ENCODE measurements at places on chromosomes 2 and 18.
A peak's percentile ranks its signal among the peaks of the same experiment; 100 is the strongest.

GRCh38 chr18:6661692-6662415, 67.7 kb upstream of the ARHGAP28 start:
- DNase-seq: no peak

DNA sequence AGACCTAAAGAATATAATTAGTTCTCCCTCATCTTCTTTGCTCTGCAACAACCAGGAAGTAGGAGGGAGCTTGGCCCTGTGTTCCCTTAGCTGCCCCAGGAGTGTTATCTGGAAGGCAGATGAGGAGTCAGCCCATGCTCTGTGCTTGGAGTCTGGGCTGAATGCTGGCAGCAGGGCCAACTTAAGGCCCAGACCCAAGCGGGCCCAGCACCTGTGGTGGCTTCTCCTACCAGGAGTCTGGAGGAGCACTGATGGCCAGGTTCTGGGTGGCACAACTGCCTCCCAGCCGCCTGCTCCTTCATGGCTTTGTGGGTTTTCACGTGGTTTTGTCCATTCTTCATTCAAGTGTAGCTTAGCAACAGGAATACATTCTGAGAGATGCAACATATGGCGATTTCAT, 1910.7 kb upstream of the LRRTM1 start:
- no peak for DNase-seq

GRCh38 chr18:68769461-68769860, 28.4 kb upstream of the CCDC102B start:
- no peak for DNase-seq

DNA sequence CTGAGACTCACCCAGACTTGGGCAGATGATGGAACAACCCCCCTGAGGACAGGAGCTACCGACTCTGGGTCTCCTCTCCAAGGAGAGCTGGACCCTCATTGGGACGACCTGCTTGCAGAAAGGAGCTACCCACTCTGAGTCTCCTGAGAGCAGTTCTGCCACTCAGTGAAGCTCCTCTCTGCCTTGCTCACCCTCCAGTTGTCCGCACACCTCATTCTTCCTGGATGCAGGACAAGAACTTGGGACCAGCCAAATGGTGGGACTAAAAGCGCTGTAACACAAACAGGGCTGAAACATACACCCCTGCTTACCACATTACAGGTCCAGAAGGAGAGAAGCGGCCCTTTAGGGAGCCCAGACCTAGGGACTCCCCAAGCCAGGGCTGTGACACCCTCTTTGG, 124.9 kb upstream of the CCDC150 start:
- DNase-seq: no peak

- no peak for DNase-seq
Observed at GRCh38 chr18:34838669-34839068, 128.6 kb downstream of the DTNA start.

DNA sequence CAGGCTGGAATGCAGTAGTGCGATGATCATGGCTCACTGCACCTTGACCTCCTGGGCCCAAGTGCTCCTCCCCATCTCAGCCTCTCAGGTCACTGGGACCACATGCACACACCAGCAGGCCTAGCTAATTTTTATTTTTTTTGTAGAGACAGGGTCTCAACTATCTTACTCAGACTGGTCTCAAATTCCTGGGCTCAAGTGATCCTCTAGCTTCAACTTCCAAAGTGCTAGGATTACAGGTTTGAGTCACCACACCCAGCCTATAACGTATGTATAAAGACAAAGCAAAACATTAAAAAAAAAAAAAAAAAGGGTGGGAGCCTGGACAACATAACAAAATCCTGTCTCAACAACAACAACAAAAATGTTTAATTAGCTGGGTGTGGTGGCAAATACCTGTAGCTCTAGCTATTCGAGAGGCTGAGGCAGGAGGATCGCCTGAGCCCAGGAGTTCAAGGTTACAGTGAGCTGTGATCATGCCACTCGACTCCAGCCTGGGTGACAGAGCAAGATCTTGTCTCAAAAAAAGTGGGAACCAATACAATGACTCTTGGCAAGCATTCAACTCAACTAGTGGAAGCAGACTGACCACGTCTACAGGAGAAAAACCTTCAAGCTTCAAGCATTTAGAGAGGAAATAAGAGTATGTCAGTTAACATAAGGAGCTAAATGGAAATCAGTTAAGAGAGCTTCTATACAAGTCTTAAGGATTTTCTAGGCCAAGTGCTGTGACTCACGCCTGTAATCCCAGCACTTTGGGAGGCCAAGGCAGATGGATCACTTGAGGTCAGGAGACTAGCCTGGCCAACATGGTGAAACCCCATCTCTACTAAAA, 2.6 kb downstream of the GTF3C2 start:
- DNase-seq: no peak

GRCh38 chr18:56003009-56003719, 415.2 kb upstream of the TCF4 start:
- no peak for DNase-seq

DNA sequence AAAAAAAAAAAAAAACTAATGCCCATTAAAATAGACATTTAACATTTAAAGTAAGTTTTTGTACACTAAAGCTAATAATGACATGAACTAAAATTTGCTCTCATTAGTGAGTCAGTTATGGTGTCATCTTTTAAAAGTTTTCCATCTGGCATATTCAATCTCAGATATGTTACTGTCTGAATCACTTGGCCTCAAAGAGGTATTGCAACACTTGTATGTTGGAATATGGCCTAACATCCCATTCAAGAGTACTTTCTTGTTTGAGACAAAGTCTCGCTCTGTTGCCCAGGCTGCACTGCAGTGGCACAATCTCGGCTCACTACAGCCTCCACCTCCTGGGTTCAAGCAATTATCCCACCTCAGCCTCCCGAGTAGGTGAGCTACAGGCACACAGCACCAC, 169.7 kb downstream of the TMEM163 start:
- DNase-seq: no peak

- DNase-seq: no peak
Observed at GRCh38 chr18:59696311-59697235, 650 bp downstream of the CCBE1 start.

GRCh38 chr2:162716122-162716521, 122.4 kb downstream of the KCNH7 start:
- no peak for DNase-seq

GRCh38 chr18:57009844-57010243, 137.0 kb upstream of the BOD1L2 start:
- no peak for DNase-seq

GRCh38 chr18:13382954-13383827, 164.6 kb downstream of the LDLRAD4 start:
- no peak for DNase-seq

GRCh38 chr2:186603286-186603685, 13.4 kb downstream of the ITGAV start:
- no peak for DNase-seq

GRCh38 chr2:225122007-225122406, 79.7 kb upstream of the DOCK10 start:
- no peak for DNase-seq

- no peak for DNase-seq
Observed at GRCh38 chr2:147614979-147615470, 229.8 kb upstream of the ACVR2A start.

- no peak for DNase-seq
Observed at GRCh38 chr2:108129636-108130035, 110.1 kb upstream of the SULT1C3 start.

DNA sequence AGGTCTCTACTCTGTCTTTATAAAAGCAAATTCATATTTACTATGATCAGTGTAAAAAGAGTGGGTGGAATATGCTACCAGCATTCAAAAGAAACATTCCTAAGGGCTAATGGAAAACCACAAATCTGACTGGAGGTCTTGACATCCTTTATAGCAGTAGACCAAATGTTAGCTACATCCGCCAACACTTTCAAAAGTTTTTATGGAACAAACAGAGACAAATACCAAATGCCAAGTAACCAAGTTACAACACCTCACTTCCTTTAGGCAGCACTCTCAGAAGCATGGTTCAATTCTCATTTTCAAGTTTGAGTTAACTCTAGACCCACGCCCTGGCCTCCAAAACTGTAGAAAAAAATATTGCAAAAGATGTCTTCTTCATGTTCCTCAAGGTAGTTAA, 78.3 kb upstream of the SETBP1 start:
- DNase-seq: no peak

DNA sequence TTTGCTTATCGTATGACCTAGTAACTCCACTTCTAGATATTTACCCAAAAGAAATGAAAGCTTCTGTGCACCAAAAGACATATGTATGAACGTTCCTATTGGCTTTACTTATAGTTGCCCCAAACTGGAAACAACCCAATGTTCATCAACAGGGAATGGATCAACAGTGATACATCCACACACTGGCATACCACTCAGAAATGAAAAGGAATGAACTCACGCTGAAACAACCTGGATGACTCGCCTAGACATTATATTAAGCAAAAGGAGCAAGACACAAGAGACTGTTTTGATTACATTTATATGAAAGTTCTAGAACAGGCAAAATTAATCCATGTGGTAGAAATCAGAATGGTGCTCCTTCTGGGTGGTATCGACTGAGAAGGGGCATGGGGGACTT, 18.9 kb downstream of the ADRA2B start:
- DNase-seq: no peak

GRCh38 chr2:174340400-174341292, 5.9 kb downstream of the SP9 start:
- DNase-seq: no peak

DNA sequence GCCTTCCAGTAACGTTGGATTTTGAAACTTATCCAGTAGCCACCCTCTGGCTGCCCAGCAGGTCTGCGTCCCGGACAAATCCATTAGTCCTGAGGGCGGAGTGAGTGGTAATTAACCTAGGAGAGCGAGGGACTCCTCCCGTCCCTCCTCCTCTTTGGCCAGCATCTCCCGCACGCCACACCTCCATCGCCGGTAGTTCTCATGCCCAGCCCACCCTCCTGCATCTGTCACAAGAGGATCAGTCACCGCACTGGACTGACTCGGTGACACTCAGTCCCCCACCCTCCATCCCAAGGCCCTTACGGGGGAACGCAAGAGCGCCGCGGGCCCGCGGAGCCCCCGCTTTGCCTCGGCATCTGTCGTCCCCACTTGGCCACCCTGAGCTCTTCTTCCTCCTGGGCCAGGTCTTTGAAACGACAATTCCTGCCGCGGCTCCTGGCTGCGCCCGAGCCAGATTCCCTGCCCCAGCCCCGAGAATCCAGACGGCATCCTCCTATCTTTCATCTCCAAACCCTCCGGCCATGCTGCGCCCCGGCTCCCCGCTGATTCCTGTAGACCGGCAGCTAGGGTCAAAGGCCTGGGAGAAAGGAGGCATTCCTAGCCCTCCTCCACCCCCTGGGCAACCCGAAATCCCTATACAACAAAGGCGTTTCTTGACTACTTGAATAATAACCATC, 77.5 kb downstream of the EIF2AK3 start:
- no peak for DNase-seq

DNA sequence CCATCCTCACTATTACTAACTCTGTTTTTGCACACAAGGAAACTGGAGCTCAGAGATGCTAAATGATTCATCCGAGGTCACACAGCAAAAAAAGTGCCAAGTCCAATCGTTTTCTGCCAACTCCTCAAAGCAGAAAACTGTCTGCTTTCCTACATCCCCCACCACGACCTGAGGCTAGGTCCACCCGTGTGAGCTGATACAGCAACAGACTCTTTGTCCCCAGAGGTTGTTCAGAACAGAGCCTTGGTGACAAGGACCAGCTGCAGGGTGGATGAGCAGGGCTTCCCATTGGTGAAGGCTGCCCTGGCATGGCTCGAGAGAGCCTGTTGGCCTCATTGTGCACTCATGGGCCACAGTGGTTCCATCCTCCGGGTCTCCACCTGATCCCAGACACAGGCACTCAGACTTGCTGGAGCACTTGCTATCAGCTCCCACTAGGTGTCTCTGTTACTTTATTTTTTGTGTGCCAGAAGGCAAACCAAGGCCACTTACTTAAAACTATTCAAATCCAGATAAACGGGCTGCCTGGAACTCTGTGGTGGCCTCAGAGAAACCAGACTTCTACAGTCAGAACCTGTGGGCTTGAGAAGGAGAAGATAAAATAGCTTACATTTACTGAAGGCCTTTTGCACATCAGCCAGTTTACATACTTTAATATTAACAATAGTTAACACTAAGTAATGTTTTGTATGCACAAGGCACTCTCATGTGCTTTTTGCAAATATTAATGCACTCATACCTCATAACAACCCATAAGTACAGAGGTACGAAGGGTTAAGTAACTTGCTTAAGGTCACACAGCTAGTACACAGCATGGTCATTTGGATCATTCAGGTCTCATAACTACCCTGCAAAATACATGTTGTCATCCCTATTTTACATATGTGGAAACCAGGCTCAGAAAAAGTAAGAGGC, 62.9 kb upstream of the CTIF start:
- DNase-seq: peak; percentile 52

- DNase-seq: no peak
Observed at GRCh38 chr2:71694501-71695234, 241.3 kb downstream of the DYSF start.

- DNase-seq: no peak
Observed at GRCh38 chr2:59691518-59692190, 861.8 kb downstream of the BCL11A start.

DNA sequence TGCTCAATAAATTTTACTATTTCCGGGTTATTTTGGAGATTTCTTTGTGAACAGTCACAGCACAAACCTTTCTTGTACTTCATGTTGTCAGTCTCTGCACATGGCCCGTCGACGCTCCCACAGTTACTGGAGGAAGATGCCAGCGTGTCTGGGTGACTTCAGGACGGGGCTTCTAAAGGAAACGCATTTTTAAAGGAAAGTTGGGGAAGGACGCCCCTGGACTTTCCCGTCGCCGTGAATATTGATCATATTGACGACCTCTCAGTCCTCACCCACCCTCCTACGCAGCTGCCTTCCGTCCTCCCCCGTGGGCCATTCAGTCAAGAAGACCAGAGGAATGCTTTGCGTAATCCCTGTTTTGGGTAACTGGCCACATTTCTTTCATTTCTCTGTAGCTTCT, 71.1 kb upstream of the SNTG2 start:
- no peak for DNase-seq

- no peak for DNase-seq
Observed at GRCh38 chr2:57947398-57947797, 99.2 kb upstream of the VRK2 start.

DNA sequence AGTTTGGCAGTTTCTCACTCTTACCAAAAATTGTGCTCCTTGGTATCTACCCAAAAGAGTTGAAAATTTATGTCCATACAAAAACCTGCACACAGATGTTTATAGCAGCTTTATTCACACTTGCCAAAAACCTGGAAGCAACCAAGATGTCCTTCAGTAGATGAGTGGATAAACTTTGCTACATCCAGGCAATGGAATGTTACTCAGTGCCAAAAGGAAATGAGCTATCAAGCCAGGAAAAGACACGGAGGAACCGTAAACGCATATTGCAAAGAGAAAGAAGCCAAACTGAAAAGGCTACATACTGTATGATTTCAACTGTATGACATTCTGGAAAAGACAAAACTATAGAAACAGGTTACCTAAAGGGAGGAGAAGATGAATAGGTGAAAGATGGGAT, 36.1 kb downstream of the TMEM163 start:
- no peak for DNase-seq

GRCh38 chr18:61551586-61551985, 218.4 kb downstream of the CDH20 start:
- DNase-seq: peak; percentile 2

- no peak for DNase-seq
Observed at GRCh38 chr18:6624661-6625311, 104.7 kb upstream of the ARHGAP28 start.
